RCC 7860 (cell line): ENCODE measurements at places on chromosomes 16 and 17.

DNA sequence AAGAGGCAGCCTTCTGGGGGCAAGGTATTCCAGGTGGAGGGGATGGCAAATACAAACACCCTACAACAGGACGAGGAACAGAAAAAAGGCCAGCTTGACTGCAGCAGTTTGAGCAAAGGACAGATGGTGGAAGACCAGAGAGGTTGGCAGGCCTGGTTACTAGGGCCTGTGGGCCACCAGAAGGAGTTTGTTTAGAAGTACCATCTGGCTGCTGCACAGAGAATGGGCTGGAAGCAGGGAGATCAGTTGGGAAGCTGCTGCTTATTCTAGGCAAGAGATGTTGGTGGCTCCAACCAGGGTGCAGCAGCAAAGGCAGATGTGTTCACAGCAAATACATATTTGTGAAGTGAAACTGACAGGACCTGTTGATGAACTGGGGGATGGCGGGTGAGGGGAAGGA lies 2.9 kb upstream of the YPEL2 start:
- no peak for DNase-seq

GRCh38 chr16:72818236-72818845 lies 229.6 kb downstream of the ZFHX3 start:
- DNase-seq, result no peak

- DNase-seq, result no peak
These were observed 63.7 kb upstream of the AKTIP start for GRCh38 chr16:53566552-53567245.

- DNase-seq, result no peak
These were observed 12.7 kb downstream of the CDC27 start for GRCh38 chr17:47176389-47176826.

DNA sequence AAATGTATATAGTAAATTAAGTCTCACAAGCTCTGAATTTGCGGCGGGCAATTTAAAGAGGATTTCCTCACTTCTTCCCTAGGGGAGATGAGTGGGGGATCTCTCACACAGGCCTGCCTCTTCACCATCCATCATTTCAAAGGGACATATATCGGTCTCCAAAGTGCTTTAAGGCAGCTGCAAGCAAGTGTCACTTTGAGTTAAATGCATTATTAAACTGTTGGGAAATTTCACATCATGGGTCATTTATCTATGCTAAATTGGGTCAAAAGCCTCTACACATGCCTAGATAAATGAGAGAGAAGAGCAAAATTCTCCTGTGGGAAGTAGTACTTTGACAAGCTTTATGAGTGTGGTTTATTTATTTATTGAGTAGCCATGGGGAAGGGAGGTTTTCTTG lies 1106.1 kb upstream of the GOT2 start:
- DNase-seq, result no peak

- no peak for DNase-seq
These were observed 132.0 kb downstream of the PRKCB start for GRCh38 chr16:23967775-23968174.

DNA sequence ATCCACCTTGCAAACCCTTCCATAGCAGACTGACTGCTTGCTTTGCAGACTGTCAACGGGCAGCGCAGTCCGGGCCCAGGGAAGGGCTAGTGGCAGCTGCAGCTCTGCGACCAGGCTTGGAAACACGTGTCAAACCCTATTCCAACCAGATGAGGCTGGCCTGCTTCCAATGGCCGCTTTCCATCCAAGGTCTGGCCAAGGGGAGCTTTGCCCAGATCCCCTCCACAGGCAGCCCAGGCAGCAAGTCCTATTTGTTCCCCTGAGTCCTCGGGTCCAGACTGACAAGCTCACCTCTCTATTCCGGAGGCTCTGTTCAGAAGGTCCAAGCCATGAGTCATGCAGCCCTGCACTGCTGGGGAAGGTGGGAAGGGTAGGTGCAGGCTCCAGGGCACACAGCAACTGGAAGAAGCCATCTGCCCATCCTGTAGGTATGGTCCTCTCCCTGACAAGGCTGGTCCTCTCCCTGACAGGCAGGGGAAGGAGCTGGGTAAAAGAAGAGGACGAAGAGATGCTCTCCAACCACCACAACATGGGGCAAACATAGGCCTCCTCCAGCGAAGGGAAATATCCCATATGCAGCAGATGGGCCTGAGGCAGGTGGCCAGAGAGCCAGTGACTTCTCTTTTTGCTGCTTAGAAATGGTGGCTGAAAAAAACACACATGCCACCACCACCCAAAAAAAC lies 22.6 kb upstream of the AXIN2 start:
- DNase-seq, result no peak

DNA sequence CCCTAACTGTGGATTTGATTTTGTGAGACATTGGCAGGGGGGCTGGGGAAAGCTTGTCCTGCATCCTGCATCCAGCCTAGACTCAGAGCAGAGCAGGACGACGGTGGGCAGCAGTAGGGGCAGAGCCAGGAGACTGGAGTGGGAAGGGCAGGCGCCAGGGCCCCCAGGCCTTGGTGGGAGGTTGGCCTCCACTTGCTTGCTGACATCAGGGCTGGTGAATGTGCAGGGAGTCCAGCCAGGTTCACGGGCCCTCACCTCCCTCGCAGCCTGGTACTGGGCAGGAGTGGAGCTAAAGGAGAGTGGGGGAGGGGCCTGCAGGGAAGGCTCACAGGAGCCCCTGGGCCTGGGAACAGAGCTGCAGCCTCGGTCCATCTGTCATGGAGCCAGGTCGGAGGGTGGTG lies 2.2 kb upstream of the SMTNL2 start:
- no peak for DNase-seq
